ENCODE measurements at places on chromosomes 4 and X.

DNA sequence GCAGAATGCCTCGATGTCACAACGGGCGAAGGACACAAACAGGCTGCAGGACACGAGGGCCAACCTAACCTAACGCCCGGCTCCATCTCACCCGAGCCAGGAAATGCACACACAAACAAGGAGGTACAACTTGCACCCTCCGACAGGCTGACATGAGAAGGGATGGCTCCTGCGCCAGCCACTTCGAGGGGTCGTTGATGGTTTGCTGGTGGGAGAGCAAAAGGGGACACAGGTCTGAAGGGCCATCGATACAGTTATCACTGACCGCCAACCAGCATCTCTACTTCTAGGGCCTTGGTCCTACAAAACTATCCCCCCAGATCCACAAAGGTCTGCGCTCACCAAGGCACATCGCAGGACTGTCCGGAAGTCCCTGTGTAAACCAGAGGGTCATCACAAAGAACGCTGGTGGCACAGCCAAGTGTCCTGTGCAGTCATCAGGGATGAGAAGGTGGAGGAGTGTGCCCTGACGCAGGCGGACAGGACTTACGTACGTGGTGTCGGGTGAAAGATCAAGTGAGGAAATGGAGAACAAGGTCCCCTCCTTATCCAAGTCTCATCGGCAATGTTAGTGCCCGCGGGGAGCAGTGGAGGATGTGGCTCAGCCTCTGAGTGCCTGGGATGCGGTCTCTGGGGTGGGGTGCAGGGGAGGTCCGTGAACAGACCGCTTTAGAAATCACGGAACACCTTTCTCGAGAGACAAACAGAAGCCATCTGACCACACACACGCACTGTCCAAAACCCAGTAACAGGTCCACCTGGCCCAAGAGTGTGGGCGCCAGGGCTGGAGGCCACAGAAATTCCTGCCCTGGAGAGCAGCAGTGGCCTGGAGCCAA is 7.0 kb downstream of the MXD4 start:
- DNase-seq, result no peak

DNA sequence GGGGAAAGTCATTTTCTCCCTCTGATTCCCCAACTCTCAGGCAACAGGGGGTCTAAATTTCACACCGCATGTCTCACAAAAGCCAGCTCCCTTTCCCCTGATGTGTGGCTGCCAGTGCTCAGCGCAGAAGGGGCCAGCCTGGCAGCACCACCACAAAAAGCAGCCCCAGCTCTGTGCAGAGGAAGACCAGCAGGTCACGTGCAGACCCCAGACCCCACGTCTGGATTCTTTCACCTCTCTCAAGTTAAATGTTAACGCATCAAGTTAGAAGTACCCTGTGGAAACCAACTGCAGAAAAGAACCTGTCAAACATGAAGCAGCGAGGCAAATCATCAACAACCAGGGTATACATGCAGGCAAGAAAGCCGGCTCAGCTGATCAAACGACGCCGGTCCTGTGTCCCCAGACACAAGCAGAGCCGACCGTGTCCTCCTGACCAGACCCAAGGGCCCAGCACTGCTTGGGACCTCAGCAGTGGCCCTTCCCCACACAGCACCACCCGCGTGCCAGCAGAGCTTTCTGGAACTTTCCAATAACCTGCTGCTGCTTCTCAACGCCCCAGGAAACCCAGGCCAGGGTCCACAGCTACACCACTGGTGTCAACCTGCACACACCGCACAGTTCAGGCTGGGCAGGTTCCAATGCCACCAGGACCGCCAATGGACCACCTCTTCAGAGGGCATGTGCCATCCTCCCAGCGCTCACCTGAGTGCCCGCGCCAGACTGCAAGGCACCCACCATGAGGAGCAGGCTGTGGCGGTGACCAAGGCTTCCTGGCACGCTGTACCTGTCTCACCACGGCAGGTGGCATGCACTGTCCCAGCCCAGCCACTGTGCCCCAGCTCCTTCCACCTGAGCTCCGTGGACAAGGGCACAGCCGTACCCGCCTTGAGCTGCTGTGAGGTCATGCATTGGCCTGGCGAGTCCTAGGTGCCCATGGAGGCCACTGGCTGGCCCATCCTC is 4.0 kb downstream of the LRPAP1 start:
- no peak for DNase-seq

DNA sequence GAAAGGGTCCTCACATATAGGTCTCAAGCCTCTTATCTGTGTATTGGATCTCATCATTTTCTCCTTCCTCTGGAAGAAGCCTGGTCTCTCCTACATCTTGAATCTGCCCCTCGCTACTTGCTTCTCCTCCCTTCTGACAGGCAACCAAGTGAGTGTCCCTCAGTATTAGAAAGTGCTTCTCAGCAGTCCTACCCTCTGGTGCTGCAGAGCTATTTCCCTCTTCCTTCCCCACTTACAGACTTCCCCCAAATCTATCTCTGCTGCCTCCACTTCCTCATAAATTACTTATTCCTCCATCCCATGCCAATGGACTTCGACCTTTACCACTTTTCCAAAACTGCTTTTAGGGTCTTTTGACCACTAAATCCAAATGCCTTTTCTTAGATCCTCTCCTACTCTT is 129.1 kb upstream of the NAP1L5 start:
- DNase-seq, result no peak

DNA sequence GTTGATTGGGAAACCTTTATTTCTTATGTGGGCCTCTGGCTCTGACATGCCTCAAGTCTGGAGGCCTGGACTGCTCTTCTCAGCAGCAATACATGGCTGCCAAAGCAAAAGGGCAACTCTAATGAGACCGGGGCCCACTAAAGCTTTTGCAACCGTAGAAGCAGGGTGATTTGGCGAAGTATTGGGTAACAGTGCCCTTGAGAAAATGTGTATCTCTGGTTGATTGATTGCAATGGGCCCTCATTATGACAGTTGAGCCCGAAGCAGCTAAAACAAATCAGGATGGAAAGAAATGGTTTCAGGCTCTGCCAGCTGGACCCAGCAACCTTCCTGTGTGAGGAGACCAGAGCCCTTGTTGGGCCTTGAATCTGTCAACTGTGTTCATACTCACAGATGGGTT is 73.4 kb downstream of the CLCN4 start:
- DNase-seq, result no peak

DNA sequence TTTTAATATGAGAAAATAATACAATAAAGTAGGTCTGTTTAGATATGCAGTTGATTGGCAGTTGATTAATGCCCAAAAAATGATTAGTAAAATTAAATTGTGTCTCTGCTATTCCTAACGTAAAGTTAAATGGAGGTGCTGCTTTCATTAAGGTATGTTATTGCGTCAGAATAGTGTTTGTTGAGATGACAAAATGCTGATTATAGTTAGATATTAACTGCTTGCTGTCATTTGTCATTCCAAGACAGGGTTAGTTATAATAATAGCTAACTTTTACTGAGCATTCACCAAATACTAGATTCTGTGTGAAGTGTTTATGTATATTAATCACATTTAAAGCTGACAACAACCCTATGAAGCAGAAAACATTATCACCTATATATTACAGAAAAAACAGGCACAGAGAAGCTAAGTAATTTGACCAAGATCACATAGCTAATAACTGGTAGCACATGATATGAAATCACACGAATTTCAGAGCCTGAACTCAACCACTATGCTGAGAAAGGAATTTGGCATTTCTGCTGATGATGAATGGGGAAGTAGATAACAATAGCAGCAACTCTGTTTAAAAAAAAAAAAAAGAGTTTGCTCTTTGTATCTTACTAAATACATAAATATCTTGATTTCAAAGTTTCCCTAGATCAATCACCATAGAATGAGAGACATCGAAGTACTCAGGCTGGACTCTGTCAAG is 59.7 kb upstream of the WDR44 start:
- DNase-seq, result no peak

DNA sequence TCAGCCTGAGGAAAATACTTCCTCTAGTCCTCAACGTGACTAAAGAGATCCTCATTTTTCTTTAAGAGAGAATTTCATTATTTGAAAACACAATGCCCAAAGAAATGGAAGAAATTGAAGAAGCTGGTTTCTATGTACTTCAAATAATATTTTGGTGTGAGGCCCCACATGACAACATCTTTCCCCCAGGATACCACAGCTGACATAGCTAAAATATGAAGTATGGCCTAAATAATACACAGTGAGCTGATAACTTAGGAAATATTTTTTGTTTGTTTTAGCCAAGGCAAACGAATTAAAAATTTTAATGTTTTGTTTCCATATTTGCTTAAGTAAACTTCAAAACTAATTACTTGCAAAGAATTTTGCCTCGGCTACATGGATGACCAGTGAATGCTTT is 149.2 kb downstream of the CBR4 start:
- DNase-seq, result no peak

DNA sequence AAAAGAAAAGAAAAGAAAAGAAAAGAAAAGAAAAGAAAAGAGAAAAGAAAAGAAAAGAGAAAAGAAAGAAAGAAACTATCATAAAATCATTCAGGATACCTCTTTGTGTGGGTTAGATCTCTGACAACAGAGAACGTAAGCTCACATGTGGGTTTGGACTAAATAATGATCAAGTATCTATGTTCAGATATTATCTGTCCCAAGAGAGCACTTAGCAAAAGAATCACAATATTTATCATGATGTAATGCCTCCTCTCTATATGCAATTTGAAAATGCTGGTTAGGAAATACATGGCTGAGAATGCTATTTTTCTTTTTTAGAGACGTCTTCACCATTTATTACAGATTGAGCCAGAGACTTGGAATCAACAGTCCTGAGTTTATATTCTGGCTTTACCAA is 191.3 kb downstream of the KCNIP4 start:
- no peak for DNase-seq

- DNase-seq, result no peak
These were observed 76.4 kb downstream of the LEF1 start for GRCh38 chr4:108092288-108092687.

DNA sequence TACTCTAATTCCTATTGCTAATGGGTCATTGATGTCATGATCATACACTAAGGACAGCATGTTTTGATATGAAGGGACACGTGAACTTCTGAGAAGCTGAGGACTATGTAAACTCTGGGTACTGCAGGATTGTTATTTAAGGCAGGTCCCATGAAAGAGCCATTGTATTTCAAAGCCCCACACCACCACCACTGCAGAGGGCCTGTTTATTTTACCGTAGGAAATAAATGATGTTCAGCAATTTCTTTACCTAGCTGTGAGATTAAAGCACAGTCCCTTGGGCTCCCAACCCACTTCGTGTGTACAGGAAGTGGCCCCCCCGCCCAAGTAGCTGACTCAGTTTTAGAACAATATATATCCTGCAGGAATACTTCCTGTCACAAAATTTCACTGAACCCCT is 89.8 kb upstream of the ACSL4 start:
- DNase-seq, result no peak

DNA sequence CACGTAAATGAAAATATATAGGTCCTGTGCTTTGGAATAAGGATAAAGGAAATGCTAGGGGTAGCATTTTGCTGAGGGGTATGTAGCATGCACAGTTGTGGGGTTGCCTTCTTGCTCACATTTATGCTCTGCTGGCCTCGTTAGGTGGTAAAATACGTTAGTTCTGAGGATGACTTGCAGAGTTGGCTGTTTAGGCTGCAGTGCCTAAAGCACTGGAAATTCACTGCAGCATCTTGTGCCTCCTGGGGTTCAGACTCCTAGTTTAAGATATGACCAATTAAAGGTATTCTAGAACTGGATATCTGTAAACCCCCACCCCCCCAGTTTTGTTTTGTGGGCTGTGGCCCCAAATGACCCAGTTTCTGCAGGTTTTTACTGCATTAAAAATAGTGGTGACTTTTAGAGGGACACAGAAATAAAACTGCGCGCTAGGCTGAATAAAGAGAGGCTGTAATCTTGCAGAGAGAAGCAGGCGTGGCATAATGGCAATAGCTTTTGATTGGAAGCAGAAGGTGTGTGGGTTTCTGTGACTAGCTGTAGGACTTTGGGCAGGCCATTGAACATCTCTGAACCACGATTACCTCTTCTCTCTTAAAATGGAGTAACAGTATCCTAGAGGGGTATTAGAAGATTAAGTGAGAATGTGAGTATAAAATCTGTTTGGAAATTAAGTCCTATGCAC is 79.3 kb downstream of the REPS2 start:
- DNase-seq, result no peak

Data from stimulated activated CD4-positive, alpha-beta T cell treated with anti-CD3 and anti-CD28 coated beads, TNF-alpha, amount 100 ng/mL, for 4 hours (primary cell).